ENCODE measurements at places on chromosomes 6 and 20. TPM values are rescaled to one million over a fixed set of nuclear protein-coding genes. Genes with fewer than 3 reads are reported as not detected.

The DLK2 gene
- 2.8 TPM for total RNA-seq

The MOXD1 gene
- 3.8 TPM for total RNA-seq

The SNX9 gene
- total RNA-seq, result 27.6 TPM

The BACH2 gene
- 1.2 TPM for total RNA-seq

The CAPN11 gene
- total RNA-seq, result not detected

The CD24 gene
- total RNA-seq, result 1.1 TPM

The EYA2 gene
- 0.92 TPM for total RNA-seq

The NRSN1 gene
- not detected for total RNA-seq

The PSORS1C1 gene
- total RNA-seq, result 3.7 TPM

The PREX1 gene
- total RNA-seq, result 13.8 TPM

DNA sequence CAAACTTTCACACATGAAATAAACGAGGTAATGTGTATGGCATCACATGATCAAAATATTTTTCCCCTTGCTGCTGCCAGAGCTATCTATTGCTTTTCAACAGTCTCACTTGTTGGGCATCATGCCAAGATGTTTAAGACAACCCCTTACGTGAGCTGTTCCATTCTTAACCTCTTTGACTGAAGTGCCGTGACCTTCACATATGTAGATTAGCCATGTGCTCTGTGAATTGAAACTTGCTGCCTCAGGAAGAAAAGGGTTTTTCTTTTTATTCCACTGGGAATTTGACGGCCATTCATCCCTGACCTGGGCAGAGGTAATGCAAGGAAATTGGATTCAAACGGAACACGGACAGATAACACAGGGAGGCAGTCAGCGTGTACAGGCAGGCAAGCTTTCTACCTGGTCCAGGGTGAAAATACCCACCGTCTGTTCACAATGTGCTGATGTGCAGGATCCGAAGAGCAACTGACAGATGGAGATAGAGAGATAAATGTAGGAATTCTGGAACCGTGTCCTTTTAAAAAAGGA lies 14.2 kb downstream of the ARID1B start:
- H3K36me3 ChIP-seq, result no peaks in the 10 kb centered on the region
- no peaks in the 10 kb centered on the region for H3K27me3 ChIP-seq
- H3K27ac ChIP-seq, result peak overlapping the region; percentile 41
- DNase-seq, result no peak
- no peak overlapping the region for H3K4me3 ChIP-seq

GRCh38 chr6:110359556-110359955 lies 1.4 kb upstream of the METTL24 start:
- H3K4me1 ChIP-seq, result no peaks in the 10 kb centered on the region
- H3K27ac ChIP-seq, result no peak overlapping the region
- H3K4me3 ChIP-seq, result no peak overlapping the region
- H3K36me3 ChIP-seq, result no peaks in the 10 kb centered on the region
- DNase-seq, result no peak
- no peaks in the 10 kb centered on the region for H3K27me3 ChIP-seq

DNA sequence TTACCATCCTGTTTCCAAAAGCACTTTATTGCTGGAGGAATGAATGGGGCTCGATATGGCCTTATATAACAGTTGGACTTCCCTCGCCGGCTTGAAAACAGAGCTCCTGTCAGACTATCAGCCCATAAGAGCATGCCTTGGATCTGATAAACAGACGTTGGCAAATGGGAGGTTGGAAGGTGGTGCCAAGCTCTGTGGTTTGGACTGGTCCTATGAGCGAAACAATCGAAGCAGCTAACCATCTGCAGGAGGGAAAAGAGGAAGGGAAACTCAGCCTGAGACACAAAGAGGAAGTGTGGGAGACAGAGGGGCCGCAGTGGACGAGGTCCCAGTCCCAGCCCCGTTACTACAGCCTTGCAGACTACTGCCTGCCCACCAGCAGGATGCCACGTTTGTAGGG lies 92.9 kb downstream of the TFAP2C start:
- DNase-seq, result no peak
- H3K27ac ChIP-seq, result no peak overlapping the region
- no peak overlapping the region for H3K4me3 ChIP-seq
- no peaks in the 10 kb centered on the region for H3K4me1 ChIP-seq
- H3K36me3 ChIP-seq, result no peaks in the 10 kb centered on the region

DNA sequence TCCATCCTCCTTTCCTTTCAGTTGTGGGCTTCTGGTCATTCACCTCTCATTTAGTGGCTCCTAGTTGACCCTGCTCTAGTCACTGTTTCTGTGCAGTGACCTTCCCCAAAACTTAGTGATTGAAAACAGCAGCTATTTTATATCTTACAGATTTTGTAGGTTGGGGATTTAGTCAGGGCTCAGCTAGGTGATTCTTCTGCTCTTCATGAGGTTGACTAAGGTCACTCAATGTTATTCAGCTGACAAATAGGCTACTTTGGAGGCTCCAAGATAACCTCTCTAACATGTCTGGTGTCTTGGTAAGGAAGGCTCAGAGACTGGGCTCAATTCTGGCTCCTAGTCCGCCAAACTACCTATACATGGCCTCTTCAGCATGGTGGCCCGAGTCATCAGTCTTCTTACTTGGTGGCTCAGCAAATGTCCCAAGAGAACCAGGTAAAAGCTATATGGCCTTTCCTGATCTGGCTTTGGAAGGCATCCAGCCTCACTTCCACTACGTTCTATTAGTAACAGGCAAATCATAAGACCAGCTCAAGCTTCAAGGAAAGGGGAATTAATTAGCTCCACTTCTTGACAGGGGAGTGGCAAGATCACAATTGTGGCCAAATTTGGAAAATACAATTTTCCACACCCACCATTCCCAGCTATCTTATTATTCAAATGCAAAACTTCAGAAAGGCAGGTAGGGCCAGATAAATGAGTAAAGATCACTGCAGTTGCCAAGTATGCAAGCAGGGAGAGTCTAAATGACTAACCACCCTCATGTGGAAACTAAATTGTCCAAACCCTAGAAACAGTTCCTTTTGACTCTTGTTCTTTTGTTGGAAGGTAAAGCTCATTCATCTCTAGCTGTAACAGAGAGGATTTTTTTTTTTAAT lies 50.5 kb upstream of the LTV1 start:
- H3K27me3 ChIP-seq, result no peaks in the 10 kb centered on the region
- H3K27ac ChIP-seq, result no peak overlapping the region
- H3K4me3 ChIP-seq, result no peak overlapping the region
- H3K4me1 ChIP-seq, result no peaks in the 10 kb centered on the region
- no peaks in the 10 kb centered on the region for H3K36me3 ChIP-seq
- DNase-seq, result no peak

GRCh38 chr6:85675030-85675819 lies 32.5 kb upstream of the SYNCRIP start:
- peak overlapping the region; percentile 93 for H3K27ac ChIP-seq
- H3K4me3 ChIP-seq, result peak overlapping the region; percentile 83
- no peaks in the 10 kb centered on the region for H3K36me3 ChIP-seq
- DNase-seq, result no peak

GRCh38 chr6:133326584-133326983 lies 85.4 kb downstream of the EYA4 start:
- H3K4me3 ChIP-seq, result no peak overlapping the region
- H3K27me3 ChIP-seq, result no peaks in the 10 kb centered on the region
- no peak for DNase-seq
- no peaks in the 10 kb centered on the region for H3K36me3 ChIP-seq
- no peaks in the 10 kb centered on the region for H3K4me1 ChIP-seq

GRCh38 chr6:117534974-117535373 lies 52.5 kb downstream of the DCBLD1 start:
- H3K27ac ChIP-seq, result peak overlapping the region; percentile 52
- no peaks in the 10 kb centered on the region for H3K27me3 ChIP-seq
- H3K4me1 ChIP-seq, result peaks cover 4% of the 10 kb centered on the region
- no peak for DNase-seq

DNA sequence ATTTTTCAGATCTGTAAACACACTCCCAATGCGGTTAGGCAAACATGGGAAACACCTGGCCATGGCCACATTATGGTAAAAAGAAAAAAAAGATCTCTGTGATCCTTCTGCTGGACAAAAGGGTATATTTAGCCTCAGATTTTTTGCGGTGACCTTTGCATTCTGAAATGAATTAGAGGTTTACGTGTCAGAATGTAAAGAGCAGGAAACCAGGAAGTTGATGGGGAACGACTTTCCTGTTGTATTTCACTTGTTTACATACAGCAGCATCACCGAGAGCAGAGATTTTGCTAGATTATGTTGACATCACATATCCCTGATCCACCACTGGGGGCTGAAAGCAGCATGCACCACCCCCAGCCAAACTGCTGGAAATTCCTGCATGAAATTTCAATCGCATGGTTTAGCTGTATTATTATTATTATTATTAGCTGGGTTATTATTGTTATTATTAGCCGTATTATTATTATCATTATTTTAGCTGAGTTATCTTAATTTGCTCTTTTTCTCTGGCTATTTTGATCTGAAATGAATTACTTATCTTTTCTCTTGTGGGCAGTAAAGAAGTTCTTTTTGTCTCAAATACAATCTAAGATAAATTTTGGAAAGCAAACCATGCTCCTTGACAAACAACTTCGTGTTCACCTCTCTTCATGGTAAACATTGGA lies 189.4 kb downstream of the ZFP64 start:
- DNase-seq, result no peak
- H3K36me3 ChIP-seq, result no peaks in the 10 kb centered on the region
- H3K4me1 ChIP-seq, result no peaks in the 10 kb centered on the region
- no peak overlapping the region for H3K27ac ChIP-seq
- no peaks in the 10 kb centered on the region for H3K27me3 ChIP-seq

- no peak for DNase-seq
- no peaks in the 10 kb centered on the region for H3K27me3 ChIP-seq
- H3K36me3 ChIP-seq, result peaks cover under 1% of the 10 kb centered on the region
- no peak overlapping the region for H3K27ac ChIP-seq
- no peak overlapping the region for H3K4me3 ChIP-seq
- peaks cover 23% of the 10 kb centered on the region for H3K4me1 ChIP-seq
These were observed 15.0 kb downstream of the FKBP5 start for GRCh38 chr6:35673755-35674154.

GRCh38 chr6:33217681-33218080 lies 9.4 kb downstream of the RING1 start:
- no peak overlapping the region for H3K4me3 ChIP-seq
- no peaks in the 10 kb centered on the region for H3K36me3 ChIP-seq
- peaks cover 11% of the 10 kb centered on the region for H3K27me3 ChIP-seq

DNA sequence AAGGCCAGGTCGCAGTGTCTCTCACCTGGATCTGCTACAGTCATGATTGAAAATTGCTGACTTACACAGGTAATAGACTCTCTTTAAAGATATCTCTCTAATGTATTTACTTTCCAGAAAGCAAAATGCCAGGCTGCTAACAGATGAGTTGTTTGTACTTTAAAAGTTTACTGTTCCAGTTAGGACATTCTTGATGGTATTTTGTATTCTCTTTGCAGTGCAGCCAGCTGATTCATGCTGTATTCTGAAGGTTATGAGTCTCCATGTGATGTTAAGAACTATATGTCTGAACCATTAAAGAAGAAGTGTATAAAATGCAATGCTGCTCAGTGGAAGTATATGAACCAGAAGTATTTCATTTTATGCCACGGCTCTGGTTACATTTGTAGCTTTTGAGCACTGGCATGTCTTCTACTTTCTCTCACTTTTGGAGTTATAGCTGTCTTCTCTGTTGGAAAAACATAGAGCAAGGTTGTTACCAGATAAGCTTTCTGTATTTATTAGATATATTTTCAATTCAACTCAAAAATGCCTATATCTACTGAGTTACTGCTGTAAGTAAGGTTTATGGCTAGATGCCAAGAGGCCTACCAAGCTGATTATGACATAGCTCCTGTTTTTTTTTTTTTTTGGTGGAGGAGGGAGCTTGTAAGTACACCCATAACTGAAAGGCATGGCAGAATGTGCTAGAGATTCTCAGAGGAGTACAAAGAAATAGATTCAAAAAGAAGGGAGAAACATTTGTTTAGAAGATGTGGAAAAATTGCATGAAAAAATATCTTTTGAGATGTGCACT lies 130.5 kb upstream of the MAN1A1 start:
- H3K27me3 ChIP-seq, result no peaks in the 10 kb centered on the region
- H3K4me1 ChIP-seq, result peaks cover 4% of the 10 kb centered on the region
- H3K4me3 ChIP-seq, result no peak overlapping the region
- H3K36me3 ChIP-seq, result no peaks in the 10 kb centered on the region
- no peak overlapping the region for H3K27ac ChIP-seq

- H3K4me3 ChIP-seq, result peak overlapping the region; percentile 72
- H3K4me1 ChIP-seq, result peaks cover 3% of the 10 kb centered on the region
- H3K36me3 ChIP-seq, result peaks cover 22% of the 10 kb centered on the region
- H3K27me3 ChIP-seq, result no peaks in the 10 kb centered on the region
- H3K27ac ChIP-seq, result peak overlapping the region; percentile 54
These were observed 118.4 kb upstream of the SLC2A12 start for GRCh38 chr6:134170844-134171243.

- no peak overlapping the region for H3K4me3 ChIP-seq
- peak overlapping the region; percentile 43 for H3K27ac ChIP-seq
- no peak for DNase-seq
- H3K27me3 ChIP-seq, result no peaks in the 10 kb centered on the region
- H3K36me3 ChIP-seq, result no peaks in the 10 kb centered on the region
- H3K4me1 ChIP-seq, result no peaks in the 10 kb centered on the region
These were observed 309.7 kb downstream of the ALDH8A1 start for GRCh38 chr6:134640229-134640628.

- H3K27ac ChIP-seq, result no peak overlapping the region
- no peak overlapping the region for H3K4me3 ChIP-seq
- no peaks in the 10 kb centered on the region for H3K36me3 ChIP-seq
These were observed 22.0 kb downstream of the SNAP25 start for GRCh38 chr20:10240655-10241054.

DNA sequence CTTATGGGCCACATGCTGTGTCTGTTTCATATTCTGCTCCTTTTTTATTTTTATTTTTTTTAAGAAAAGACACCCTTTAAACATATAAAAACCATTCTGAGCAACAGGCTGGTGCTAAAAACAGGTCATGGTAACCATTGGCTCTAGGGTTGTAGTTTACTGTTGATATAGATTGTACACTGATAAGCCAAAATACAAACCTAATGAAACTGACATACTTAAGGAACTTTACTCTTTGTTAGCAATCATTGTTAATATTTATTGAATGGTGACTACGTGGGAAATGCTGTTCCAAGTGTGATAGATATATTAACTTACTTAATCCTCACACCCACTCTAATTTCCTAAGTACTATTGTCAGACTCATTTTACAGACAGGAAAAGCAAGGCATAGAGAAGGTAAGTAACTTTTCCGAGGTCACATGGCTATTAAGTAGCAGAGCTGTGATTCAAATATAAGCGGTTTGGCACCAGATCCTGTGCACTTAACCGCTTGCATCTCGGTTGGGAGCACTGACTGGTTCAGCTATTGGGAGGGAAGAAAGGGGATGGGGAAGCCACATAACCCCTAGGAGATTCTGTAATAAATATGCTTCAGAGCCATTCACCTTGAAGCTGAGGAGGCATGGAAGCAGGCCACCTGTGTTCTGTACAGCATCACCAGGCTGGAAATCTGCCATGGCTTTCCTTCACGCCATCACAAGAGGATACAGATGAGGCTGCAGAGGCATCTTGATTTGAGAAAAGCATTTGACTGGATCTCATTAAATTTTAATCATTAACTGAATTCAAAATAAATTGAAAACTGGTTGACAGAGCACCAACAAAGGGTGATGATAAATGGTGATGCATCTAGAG lies 4.9 kb downstream of the TRAF3IP2 start:
- no peak overlapping the region for H3K4me3 ChIP-seq
- peaks cover 81% of the 10 kb centered on the region for H3K4me1 ChIP-seq
- H3K27me3 ChIP-seq, result no peaks in the 10 kb centered on the region
- DNase-seq, result no peak
- no peaks in the 10 kb centered on the region for H3K36me3 ChIP-seq
